ENCODE measurements at places on chromosomes 13 and 19.

- no peak for DNase-seq
Measured at GRCh38 chr13:94343243-94343585, 136.3 kb downstream of the DCT start.

DNA sequence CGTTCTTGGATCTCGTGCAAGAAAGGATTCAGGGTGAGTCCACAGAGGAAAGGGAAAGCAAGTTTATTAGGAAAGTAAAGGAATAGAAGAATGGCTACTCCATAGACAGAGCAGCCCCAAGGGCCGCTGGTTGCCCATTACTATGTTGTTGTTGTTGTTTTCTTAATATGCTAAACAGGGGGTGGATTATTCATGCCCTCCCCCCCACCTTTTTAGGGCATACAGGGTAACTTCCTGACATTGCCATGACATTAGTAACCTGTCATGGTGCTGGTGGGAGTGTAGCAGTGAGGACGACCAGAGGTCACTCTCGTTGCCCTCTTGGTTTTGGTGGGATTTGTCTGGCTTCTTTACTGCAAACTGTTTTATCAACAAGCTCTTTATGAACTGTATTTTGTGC is 29.1 kb upstream of the PCDH9 start:
- no peak for DNase-seq

GRCh38 chr19:20259615-20260014 is 92.6 kb downstream of the ZNF486 start:
- no peak for DNase-seq

DNA sequence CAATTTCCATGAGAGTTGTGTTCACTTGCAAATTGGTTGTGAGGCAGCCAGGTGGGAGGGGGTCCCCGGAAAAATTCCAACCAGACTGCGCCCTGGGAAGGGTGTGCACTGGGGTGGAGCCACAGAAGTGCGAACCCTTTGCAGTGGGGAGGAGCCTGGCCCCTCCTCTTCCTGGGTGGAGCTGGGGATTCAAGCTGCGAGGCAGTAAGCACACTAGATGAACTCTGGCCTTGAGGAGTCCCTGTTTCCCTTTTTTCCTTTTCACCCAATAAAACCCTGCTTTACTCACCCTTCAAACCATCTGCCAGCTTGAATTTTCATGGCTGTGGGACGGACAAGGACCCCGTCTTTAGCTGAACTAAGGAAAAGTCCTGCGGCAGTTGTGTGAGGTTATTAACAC is 31.0 kb upstream of the MBNL2 start:
- DNase-seq: no peak

GRCh38 chr13:59603646-59604045 is 560.1 kb downstream of the DIAPH3 start:
- no peak for DNase-seq

- DNase-seq: no peak
Measured at GRCh38 chr13:107238262-107238981, 670.5 kb upstream of the ARGLU1 start.

- DNase-seq: no peak
Measured at GRCh38 chr13:100356426-100356825, 232.2 kb downstream of the GGACT start.

DNA sequence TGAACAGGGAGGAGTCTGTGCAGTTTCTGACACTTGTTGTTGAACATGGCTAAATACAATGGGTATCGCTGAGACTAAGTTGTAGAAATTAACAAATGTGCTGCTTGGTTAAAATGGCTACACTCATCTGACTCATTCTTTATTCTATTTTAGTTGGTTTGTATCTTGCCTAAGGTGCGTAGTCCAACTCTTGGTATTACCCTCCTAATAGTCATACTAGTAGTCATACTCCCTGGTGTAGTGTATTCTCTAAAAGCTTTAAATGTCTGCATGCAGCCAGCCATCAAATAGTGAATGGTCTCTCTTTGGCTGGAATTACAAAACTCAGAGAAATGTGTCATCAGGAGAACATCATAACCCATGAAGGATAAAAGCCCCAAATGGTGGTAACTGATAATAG is 16.1 kb downstream of the CEACAM6 start:
- DNase-seq: no peak

Data from DMS79 (cell line).